Stimulated activated CD4-positive, alpha-beta T cell treated with anti-CD3 and anti-CD28 coated beads, Interleukin-12 subunit alpha, Interleukin-12 subunit beta, amount 100 ng/mL, for 48 hours (primary cell): ENCODE measurements at places on chromosomes 13 and 19.

DNA sequence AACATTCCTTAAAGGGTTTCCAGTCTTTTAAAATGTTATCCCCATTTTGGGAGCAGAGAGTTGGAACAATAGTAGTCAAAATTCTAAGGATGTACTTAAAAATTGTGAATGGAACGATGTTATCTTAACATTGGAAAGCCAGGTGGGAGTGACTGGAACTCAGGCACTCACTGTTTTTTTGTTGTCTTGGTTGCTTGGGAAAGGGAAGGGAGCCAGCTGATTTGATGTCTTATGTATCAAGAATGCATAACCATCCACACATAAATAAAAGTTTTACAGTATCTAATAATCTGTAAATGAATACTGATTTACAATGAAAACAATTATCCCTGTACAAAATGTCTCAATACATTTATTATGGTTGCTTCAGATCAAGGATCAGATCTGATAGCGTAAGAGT is 88.7 kb downstream of the SLC10A2 start:
- no peak for DNase-seq

- no peak for DNase-seq
Measured at GRCh38 chr13:109256866-109257760, 529.3 kb downstream of the IRS2 start.

DNA sequence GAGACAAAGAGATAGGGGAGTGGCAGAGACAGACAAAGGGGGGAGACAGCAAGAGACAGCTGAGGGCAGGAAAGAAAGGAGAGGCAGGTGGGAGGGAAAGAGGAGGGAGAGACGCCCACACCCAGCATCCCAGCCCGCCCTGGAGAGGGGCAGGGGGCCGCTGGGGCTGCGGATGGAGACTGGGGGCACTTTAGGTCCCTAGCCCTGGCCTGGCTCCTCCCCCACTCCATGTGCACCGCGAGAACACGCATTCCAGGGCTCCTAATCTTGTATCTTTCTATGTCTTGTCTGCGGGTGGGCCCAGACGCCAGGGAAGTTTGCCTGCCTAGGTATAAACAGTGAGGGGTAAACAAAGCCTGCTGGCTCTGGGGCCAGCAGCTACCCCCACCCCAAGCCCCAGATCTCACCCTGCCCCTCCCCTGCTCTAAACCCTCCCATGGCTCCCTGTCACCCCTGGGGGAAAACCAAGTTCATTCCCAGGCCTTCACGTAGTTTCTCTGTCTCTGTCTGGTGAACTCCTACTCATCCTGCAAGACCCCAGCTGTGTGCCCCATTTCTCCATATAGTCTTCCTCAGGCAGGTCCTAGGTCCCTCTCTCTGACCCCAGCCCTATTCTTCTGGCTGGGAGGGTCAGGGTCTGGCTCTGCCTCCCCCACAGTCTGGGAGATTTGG is 5.7 kb downstream of the TLE5 start:
- no peak for DNase-seq

DNA sequence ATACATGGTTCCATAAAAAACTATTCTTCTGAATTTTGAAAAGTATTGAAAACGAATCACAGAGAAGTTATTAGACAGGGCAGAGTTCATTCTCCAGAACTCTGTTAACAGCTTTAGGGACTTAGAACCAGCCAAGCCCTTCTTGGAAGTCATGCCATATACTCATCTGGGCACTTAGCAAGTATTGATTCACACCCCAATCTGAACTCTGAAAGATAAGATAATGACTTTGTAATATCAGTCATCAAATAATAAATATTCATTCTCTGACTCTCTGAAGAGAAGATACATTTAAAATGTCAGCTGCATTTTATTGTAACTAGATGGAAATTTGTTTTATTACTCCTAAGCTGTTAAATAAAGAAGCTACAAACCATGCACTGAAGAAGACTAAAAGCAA is 43.8 kb upstream of the ITM2B start:
- no peak for DNase-seq

- DNase-seq, result no peak
Measured at GRCh38 chr13:76455960-76456359, 430.2 kb downstream of the KCTD12 start.

DNA sequence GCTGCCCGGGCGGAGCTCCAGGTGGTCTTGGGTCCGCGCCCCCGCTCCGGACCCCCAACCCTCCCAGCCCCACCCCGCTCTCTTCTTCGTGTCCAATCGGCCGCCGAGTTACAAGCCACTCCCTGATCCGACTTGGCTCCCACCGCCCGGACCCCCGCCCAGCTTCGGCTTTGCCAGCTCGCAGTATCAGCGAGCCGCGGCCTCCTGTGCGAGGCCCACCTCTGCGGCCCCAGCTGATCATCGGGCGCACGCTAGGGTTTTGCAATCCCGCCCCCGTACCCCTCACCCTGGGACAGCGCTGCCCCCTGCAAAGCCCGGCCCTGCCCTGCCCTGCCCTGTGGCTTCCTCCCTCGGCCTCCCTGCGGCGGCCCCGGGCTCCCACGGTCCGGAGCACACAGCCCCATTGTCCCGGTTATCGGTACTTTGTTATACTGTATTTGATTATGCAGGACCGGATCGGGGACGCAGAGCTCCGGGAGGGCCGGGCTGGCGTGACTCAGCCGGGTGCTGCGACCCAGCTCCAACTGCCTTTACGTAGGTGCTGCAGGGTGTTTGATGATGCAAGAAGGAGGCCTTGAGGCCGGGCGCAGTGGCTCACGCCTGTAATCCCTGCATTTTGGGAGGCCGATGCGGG is 598 bp upstream of the LPAR2 start:
- DNase-seq, result peak; percentile 23

- DNase-seq, result no peak
Measured at GRCh38 chr13:99741960-99742359, 229.6 kb downstream of the ZIC5 start.

DNA sequence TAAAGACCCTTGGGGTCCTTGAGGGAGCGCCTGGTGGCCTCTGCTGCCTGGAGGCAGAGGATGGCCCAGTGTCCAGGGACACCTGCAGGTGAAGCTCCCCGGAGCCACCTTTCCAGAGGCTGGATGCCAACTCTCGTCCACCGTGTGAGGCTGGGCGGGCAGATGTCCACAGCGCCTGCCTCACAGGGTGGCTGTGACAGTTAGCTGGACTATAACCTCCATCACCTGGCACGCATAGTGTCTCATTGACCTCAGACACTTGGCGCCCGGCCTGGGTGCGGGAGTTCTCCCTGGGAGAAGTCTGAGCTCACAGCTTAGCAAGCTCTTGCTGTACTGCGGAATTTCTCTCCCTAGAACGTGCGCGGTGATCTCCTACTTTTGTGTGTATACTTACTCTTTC is 9.8 kb downstream of the BICRA start:
- no peak for DNase-seq

DNA sequence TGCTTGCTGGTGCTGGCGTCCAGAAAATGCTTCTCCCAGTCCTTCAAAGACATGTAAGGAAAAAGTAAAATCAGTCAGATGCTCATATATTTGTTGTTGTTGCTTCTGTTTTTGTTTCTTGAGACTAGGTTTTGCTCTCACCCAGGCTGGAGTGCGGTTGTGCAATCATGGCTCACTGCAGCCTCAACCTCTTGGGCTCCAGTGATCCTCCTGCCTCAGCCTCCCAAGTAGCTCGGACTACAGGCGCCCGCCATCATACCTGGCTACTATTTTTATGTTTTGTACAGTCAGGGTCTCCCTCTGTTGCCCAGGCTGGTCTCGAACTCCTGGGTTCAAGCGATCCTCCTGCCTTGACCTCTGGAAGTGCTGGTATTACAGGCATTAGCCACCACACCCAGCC is 11.0 kb upstream of the EPS15L1 start:
- DNase-seq, result no peak

- no peak for DNase-seq
Measured at GRCh38 chr13:112241288-112241687, 134.9 kb upstream of the SPACA7 start.

DNA sequence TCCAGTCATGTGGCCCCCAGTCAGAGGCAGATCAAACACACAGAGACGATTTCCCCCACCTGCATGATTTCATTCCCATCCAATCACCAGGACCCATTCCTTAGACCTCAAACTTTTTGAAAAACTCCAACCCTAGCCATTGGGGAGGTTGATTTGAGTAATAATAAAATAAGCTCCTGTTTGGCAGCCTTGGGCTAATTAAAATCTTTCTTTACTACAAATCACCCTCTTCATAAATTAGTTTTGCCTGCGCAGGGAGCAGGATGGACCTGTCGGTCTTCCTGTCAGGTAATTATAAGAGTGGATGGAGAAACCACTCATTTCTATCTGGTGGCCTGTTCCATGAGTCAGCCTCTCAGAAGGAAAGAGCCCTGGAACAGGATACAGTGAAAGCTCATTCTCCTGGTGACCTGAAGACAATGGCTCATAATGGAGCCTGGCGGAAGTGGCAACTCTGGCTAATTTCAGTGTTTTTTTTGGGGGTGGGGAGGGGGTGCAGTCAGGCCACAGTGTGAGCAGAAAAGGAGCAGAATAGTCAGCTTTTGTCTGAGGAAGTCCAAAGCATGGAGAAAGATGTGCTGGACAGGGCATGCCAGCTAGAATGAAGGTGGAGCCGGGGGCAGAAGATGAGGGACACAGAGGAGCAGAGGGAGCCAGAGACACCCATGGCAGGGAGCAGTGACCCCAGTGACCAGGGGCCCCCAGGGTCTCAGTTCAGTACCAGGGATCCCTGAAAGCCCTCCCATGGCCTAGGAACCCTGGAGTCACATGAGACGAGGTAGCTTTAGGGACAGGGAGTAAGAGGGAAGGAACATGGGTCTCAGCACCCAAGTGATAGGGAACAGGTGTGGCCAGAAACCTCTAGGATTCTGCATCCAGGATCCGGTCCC is 31.8 kb upstream of the PSG9 start:
- no peak for DNase-seq

- peak; percentile 14 for DNase-seq
Measured at GRCh38 chr13:23960566-23961156, 63.4 kb upstream of the C1QTNF9B start.

- no peak for DNase-seq
Measured at GRCh38 chr13:111270126-111270525, 50.3 kb upstream of the TEX29 start.

DNA sequence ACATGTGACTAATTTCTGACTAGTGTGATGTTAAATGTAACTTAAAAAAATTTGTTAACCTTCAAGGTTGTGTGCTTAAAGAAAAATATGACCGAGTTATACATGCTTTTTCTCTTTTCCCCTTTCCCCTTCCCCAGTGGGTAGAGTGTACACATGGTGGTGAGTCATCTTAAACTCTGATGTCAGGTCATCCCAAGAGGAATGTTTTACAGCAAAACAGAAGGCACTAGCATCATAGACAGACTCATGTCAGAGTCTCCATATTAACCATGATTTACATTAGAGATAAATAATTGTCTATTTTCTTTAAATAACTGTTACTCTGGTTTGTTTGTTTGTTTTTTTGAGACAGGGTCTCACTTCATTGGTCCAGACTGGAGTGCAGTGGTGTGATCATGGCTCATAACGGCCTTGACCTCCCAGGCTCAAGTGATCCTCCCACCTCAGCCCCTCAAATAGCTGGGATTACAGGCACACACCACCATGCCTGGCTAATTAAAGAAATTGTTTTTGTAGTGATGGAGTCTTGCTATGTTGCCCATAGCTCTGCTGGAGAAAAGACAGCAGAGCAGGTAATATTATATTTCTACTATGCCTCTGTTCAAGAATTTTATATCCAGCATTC is 160.4 kb upstream of the PCDH9 start:
- DNase-seq, result no peak
